ENCODE measurements at places on chromosomes 7 and 10.

- DNase-seq = no peak
Observed at GRCh38 chr10:73839276-73839966, 28.0 kb upstream of the NDST2 start.

- no peak for DNase-seq
Observed at GRCh38 chr7:35700333-35700732, 5.4 kb upstream of the HERPUD2 start.

GRCh38 chr10:28393956-28394568 lies 91.2 kb upstream of the MPP7 start:
- peak; percentile 74 for DNase-seq

DNA sequence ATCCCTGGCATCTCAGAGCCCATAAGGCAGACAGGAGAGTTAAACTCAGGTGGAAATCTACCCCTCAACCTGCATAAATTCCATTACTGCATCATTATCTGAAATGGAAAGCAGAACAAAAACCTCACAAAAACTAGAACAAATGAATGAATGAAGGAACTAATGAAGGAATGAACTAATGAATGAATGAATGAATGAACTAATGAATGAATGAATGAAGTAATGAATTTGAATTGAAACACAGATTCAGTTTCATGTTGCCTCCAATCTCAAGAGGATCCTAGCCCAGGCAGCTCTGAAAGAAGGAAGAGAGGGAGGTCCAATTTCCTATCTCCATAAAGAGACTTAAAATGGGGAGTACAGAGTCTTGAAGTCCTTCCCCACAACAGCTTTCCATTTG lies 1.9 kb upstream of the UCN3 start:
- DNase-seq = no peak

- DNase-seq = no peak
Observed at GRCh38 chr10:105986486-105986885, 1178.0 kb downstream of the SORCS1 start.

DNA sequence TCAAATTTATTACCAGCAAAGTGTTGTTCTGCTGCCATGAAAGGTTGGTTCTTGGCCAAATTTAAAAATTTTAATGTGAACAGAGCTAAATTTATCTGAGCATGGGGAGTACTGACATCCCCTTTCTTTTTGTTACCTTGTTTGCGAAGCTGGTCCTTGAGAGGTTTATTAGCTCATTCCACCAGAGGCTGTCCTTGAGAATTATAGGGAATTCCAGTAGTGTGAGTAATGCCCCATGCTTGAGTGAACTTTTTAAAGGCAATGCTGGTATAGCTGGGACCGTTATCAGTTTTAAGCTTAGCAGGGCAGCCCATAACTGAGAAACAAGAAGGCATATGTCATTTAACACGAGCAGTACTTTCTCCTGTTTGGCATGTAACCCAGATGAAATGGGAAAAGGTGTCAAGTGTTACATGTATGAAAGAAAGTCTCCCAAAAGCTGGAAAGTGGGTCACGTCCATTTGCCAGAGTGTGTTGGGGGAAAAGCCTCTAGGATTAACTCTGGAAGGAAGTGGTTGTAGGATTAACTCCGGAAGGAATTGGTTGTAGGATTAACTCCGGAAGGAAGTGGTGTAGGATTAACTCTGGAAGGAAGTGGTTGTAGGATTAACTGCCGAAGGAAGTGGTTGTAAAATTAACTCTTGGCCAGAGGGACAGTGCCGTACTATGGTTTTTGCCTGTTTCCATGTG lies 37.3 kb upstream of the AKR1C2 start:
- DNase-seq = no peak

DNA sequence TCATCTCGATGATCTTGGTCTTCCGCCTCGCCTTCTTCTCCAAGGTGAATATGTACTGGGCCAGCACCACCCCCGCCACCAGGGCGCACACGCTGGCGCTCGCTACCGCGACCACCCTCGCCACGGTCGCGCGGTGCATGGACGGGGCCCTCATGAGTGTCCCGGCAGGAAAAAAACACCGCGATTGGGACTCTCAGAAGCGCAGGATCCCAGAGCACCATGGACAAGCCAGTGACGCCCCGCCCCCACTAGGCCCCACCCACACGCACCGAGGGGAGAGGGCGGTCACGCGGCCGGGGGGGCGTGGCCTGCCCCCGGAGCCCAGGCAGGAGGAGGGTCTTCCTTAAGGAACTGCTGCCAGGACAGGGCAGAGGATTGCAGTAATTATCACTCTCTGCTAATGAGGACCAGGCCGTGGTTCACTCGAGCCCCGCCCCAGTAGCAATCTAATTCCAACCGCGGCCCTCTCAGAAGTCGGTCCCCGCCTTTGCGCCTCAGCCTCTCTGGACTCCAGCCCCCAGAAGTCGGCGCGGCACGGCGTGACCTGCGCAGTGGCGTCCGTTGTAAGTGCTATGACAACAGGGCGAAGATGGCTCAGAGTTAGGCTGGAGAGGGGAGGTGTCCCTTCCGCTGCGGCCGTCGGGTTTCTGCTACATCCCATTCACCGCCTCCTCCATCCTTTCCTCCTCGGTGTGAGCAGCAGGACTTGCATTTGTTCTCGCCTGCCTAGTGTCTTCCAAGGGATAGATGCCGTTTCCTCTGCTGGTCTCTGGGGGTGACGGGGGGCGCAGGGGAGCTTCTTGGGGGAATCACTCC lies at the start of gene BBS9:
Gene BBS9 (plus strand): TSS at position 575 of the 816 bp plus-strand sequence. CDS start 16,689 bp downstream, outside the sequence.
- DNase-seq = peak; percentile 89

DNA sequence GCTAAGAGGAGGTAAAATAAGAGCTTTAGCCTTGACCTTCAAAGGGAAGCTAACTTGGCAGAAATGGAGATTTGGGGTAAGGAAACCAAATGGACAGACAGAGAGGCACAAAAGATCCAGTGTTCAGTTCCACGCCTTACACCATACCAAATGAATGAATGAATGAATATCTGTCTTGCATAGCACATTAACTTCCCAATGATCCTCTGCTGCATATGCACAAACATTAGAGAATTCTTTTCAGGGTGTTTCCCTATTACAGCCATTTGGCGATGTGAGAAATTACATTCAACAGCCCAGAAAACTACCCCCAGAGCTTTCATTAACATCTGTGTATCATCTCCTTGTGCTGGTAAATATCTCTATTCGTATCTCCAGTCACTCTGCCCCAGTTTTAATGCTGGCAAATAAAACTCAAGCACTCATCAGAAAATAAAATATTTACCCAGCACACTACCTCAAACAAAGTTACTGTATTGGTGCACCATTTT lies 1056.2 kb downstream of the SORCS3 start:
- no peak for DNase-seq

DNA sequence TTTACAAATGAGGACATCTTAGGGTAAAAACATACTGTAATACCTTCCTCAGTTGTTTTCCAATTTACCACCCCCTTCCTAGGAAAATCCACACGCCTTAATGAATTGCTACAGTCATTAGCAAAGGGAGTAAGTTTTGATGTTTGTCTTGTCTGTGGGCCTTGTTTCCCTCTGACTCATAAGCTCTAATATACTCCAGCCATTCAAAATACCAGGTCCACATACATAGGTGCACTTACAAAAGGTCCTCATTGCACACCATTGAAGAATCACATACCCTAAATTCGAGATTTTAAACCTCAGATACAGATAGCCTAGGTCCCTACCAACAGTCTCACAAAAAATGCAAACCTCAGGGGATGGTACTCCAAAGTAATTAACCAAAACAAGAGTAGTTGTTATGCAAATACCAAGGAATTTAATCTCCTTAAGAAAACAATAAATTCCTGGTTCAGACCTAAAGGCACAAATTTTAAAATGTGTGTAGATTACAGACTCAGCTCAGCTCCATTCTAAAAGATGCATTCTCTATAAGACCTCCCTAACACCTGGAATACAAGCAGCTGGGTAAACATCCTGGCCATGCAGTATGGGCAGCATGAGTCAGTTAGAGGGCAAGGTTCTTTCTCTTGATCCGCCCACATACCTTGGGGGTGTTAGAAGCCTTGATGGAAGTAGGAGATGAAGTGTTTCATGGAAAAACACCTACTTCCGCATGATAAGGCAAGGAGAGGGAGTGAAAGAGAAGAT lies 3.0 kb upstream of the LIPK start:
- no peak for DNase-seq

DNA sequence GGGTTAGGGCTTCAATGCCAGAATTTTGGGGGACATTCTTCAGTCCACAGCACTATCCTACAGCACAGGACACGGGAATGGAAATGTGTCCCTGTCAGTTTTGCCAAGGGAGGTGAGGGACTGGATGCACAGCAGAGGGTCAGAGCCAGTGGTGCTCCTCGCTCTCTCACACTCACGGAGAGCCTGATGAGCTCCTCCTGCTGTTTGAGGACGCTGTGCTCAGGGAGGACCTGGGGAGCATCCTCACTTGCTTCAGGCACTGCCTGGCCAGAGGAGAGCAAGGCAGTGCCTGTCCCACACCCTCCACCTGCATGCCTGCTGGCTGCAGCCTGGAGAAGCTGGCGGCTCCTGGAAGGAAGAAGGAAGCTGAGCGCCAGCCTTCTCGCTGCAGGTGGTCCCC lies 58.6 kb downstream of the RAMP3 start:
- no peak for DNase-seq

DNA sequence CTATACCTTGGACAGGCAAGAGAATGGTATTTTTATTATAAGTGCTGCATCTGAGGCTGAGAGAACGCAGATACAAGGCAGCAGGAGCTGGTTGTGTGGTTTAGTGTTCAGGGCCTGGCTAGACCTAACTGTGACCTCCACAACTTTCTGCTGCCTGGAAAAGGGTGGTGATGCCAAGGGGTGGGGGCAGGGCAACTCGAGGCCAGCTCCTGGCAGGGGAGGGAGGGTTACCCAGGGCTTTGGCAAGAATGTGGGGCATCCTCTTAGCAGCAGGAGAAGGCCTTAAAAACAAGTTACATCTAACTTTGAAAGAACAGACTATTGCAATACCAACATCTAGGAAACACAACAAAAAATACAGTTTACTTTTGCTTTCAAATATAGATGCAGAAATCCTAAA lies 13.0 kb downstream of the MXI1 start:
- DNase-seq = no peak

GRCh38 chr7:127557803-127558202 lies 27.6 kb downstream of the GCC1 start:
- DNase-seq = no peak

GRCh38 chr7:140364819-140365218 lies 33.5 kb downstream of the SLC37A3 start:
- DNase-seq = no peak

DNA sequence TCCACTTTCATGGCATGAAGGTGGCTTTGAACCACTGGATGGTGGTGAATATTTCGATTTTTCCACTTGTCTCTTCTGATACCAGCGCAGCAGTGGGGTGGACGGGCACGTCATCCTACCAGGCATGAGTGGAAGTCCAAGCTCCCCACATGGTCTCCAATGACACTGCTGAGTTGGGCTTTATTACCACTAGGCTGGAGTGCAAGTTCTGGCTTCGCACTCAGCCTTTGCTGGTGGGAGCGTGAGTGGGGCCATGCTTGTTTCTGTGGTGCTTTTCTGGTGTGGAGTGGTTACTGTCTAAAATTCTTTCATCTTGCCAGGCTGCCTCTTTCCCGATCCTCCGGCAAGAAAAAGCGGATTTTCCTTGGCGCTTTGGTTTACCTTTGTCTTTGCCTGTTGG lies 70.1 kb upstream of the SDK1 start:
- DNase-seq = no peak

DNA sequence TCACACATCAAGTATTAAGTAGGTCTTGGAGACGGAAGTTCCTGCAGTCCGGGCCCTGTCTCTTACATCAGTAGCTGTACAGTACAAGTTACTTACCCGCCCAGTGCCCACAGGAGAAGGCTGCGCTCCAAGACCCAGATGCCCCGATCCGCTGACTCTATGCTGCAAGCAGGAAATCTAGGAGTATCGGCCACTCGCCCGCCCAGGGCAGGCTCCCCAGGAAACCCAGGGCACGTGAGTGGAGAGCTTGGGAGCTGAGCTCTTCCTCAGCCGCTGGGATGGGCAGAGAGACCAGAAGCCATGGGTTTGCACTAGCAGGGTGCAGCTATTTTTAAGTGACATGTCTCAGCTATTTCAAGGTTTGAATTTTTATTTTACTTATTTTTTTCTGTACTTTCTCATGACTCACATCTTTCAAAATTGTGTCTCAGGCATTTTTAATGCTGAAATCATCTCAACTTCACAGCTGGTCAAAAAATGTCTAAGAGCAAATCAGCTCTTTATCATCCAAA lies 1.9 kb upstream of the GPER1 start:
- DNase-seq = no peak

GRCh38 chr10:32746869-32747268 lies 211.2 kb downstream of the ITGB1 start:
- DNase-seq = no peak

GRCh38 chr10:119153661-119154060 lies 11.9 kb downstream of the SFXN4 start:
- DNase-seq = no peak

DNA sequence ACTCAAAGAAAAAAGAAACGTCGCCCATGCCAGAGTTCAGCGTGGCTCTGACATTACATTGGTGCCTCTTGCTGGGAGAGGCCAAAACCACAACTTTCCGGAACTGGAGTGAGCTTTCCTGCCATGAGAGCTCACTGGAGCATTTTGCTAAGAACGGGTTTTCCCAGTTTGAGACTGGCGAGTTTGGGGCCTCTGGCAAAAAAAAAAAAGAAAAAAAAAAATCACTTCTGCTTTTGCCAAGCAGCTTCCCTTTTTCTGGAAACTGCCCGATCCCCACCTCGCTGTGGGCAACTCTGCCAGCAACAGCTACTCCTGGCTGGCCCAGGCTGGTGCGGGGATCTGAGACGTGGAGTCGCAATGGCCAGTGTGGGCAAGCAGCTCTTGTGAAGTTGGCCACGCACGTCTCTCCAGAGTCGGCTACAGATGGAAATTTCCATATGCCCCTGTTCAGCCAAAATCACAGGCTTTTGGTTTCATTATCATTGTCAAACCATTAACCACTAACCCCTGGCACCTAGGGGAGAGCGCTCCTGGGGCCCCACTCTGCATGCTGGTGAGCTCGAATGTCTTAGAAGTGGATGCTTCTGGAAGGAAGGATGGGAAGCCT lies 25.7 kb downstream of the PRKAG2 start:
- DNase-seq = no peak

- DNase-seq = no peak
Observed at GRCh38 chr7:112271162-112271561, 64.7 kb downstream of the ZNF277 start.

GRCh38 chr10:132130286-132131265 lies 56.2 kb upstream of the DPYSL4 start:
- no peak for DNase-seq

- no peak for DNase-seq
Observed at GRCh38 chr10:16566202-16566805, 44.6 kb upstream of the C1QL3 start.

GRCh38 chr10:110672580-110672919 lies 28.4 kb downstream of the RBM20 start:
- DNase-seq = no peak
